ENCODE measurements at places on chromosomes 6 and 20. TPM values are rescaled to one million over a fixed set of nuclear protein-coding genes. Genes with fewer than 3 reads are reported as not detected.

DNA sequence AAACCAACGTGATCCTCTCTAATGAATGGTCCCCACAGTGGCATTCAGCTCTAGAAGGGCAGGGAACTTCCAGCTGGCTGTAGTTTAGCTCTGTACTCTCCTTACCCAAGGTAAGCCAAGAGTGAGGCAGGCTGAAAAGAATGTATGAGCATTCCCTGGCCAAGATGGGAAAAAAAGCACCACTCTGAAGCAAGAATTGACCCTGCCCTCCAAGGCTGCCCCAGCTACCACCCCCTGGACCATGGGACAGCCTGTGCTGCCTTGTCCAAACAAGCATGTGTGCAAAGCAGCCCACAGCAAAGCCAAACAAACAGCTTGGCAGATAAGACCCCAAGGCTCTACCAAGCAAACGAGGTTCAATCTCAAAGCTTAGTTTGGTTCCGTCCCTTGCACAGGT is 73.9 kb downstream of the GFOD1 start:
- DNase-seq, result no peak

GRCh38 chr6:138429761-138430160 is 25.7 kb downstream of the HEBP2 start:
- DNase-seq, result no peak

GRCh38 chr6:46175976-46176375 is 5.2 kb upstream of the ENPP5 start:
- DNase-seq, result no peak

The COL11A2 gene
- 0.94 TPM for total RNA-seq

The GNAS-AS1 gene
- total RNA-seq, result 0.80 TPM

DNA sequence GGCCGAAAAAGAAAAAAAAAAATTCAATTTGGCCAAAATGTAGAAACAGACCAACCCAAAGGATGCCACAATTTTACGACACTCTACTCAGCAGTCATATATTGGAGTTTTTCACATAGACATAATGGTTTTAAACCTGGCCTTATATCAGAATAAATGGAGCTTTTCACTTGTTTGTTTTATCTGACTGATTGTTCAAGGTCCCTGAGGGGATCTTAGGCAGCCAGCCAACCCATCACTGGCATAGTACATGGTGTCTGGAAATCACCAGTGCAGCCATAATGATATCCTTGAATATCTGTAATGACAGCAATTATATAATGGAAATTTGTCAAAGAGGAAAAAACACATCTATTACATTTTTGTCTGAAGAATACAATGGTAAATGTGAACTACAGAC is 96.9 kb downstream of the PRSS35 start:
- DNase-seq, result no peak

The CCN6 gene
- total RNA-seq, result not detected
